ENCODE measurements at places on chromosomes 7 and 10. TPM values are rescaled to one million over a fixed set of nuclear protein-coding genes. Genes with fewer than 3 reads are reported as not detected.

Gene GCC1
- total RNA-seq, result 40.4 TPM

Gene ZNF777
- 13.4 TPM for total RNA-seq

Gene UTF1
- not detected for total RNA-seq

Gene H2BK1
- total RNA-seq, result 3.8 TPM

Gene LRRC27
- 2.6 TPM for total RNA-seq

- no peak overlapping the region for H3K4me3 ChIP-seq
- H3K4me1 ChIP-seq, result no peaks in the 10 kb centered on the region
- no peak for DNase-seq
- no peaks in the 10 kb centered on the region for H3K36me3 ChIP-seq
Observed at GRCh38 chr7:138377306-138377705, 82.8 kb upstream of the TRIM24 start.

- no peak overlapping the region for H3K27ac ChIP-seq
- H3K4me3 ChIP-seq, result no peak overlapping the region
- no peaks in the 10 kb centered on the region for H3K36me3 ChIP-seq
- H3K27me3 ChIP-seq, result no peaks in the 10 kb centered on the region
- no peak for DNase-seq
Observed at GRCh38 chr10:78248651-78249464, 215.2 kb downstream of the RPS24 start.

GRCh38 chr10:7407368-7408290, 3.2 kb downstream of the SFMBT2 start:
- no peaks in the 10 kb centered on the region for H3K36me3 ChIP-seq
- H3K4me1 ChIP-seq, result peaks cover 50% of the 10 kb centered on the region
- no peaks in the 10 kb centered on the region for H3K27me3 ChIP-seq
- no peak for DNase-seq

DNA sequence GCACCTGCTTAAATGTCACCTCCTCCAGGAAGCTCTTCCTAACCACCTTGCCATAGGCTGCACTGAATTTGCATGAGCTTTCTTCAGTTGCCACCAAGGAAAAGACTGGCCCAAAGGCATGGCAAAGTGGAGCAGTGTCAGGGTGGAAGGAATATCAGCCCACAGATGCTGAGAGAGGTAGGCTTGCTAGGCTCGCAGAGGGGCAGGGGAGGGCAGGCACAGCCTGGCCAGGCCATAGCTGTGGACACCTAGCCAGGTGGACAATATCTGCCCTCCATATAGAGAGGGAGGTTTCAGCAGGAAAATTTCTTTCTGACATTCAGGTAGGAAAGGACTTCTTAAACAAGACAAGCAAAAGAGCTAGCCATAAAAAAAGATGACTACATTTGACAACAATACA, 166.3 kb downstream of the GRID1 start:
- no peaks in the 10 kb centered on the region for H3K4me1 ChIP-seq
- no peak overlapping the region for H3K4me3 ChIP-seq
- no peaks in the 10 kb centered on the region for H3K36me3 ChIP-seq
- no peak for DNase-seq
- H3K27ac ChIP-seq, result no peak overlapping the region

GRCh38 chr10:110209926-110210673, 2.7 kb downstream of the MXI1 start:
- H3K36me3 ChIP-seq, result no peaks in the 10 kb centered on the region
- H3K27me3 ChIP-seq, result no peaks in the 10 kb centered on the region
- peak overlapping the region; percentile 94 for H3K27ac ChIP-seq
- peak overlapping the region; percentile 37 for H3K4me3 ChIP-seq
- DNase-seq, result peak; percentile 77

GRCh38 chr7:143258831-143259230, 4.4 kb upstream of the GSTK1 start:
- H3K4me1 ChIP-seq, result peaks cover 52% of the 10 kb centered on the region
- H3K27ac ChIP-seq, result peak overlapping the region; percentile 72
- H3K36me3 ChIP-seq, result no peaks in the 10 kb centered on the region
- no peaks in the 10 kb centered on the region for H3K27me3 ChIP-seq

DNA sequence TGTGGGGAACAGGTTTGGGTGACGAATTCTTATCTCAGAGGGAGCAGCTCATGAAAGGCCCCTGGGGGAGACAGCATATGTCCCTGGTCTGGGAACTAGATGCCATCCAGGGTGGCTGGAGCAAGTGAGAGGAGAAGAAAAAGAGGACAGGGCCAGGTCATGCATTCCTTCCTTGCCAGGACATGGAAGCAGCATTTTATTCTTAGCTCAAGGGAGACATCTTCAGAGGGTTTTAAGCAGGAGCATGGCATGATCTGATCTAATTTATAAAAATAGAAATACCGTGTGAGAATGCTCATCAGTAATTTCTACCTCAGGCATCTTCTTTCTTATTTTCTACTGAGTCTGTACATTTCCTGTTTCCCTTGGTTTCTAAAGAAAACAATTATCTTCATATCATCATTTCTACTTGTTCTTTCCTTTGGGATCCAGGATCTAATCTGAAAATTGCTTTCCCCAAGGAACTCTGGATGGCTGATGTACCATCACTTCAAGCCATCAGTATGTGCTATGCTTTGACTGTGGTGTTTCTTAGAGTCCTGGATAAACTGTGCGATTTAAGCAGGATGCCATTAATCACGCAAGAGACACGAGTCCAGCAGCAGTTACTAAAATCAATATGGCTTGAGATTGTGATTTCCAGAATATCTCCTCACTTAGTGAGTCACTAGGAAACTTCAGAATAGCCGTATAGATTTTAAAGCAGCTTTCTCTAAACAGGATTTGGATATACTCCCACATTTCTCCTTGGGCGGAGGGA, 386.2 kb downstream of the GALNT17 start:
- H3K4me3 ChIP-seq, result no peak overlapping the region
- DNase-seq, result no peak
- no peaks in the 10 kb centered on the region for H3K27me3 ChIP-seq
- H3K36me3 ChIP-seq, result no peaks in the 10 kb centered on the region
- H3K4me1 ChIP-seq, result no peaks in the 10 kb centered on the region

GRCh38 chr10:97553575-97554031, 19.0 kb upstream of the ANKRD2 start:
- H3K27me3 ChIP-seq, result no peaks in the 10 kb centered on the region
- H3K4me1 ChIP-seq, result no peaks in the 10 kb centered on the region
- H3K36me3 ChIP-seq, result no peaks in the 10 kb centered on the region
- DNase-seq, result peak; percentile 16
- H3K4me3 ChIP-seq, result no peak overlapping the region

GRCh38 chr7:41922373-41922772, 219.5 kb upstream of the INHBA start:
- no peak for DNase-seq
- no peaks in the 10 kb centered on the region for H3K4me1 ChIP-seq
- no peaks in the 10 kb centered on the region for H3K36me3 ChIP-seq
- H3K4me3 ChIP-seq, result no peak overlapping the region
- H3K27ac ChIP-seq, result no peak overlapping the region

DNA sequence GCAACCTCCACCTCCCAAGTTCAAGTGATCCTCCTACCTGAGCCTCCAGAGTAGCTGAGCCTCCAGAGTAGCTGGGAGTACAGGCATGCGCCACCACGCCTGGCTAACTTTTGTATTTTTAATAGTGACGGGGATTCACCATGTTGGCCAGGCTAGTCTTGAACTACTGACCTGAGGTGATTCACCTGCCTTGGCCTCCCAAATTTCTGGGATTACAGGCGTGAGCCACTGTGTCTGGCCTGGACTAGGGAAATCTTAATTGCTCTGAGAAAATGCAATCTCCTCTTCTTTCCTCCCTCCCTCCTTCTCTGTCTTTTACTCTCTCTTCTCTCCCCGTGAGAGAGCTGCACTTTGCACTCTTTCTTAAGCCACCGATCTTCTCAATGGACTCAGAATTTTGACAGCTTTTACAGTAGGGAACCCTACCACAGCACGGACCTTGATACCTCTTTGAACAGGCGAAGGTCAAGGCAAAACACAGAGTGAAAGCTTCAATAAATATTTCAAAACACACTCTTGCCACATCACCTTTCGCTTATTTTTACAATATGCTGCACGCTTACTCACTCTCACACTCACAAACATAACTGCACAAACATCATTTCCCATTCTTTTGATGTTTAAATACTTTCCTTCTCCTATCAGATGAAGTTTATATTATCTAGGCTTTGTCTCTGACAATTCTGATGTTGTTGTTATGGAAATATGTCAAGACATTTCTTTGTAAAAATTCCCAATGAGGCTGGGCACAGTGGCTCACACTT, 173.4 kb upstream of the NRP1 start:
- H3K36me3 ChIP-seq, result no peaks in the 10 kb centered on the region
- DNase-seq, result no peak
- H3K27me3 ChIP-seq, result peaks cover 2% of the 10 kb centered on the region
- no peaks in the 10 kb centered on the region for H3K4me1 ChIP-seq

DNA sequence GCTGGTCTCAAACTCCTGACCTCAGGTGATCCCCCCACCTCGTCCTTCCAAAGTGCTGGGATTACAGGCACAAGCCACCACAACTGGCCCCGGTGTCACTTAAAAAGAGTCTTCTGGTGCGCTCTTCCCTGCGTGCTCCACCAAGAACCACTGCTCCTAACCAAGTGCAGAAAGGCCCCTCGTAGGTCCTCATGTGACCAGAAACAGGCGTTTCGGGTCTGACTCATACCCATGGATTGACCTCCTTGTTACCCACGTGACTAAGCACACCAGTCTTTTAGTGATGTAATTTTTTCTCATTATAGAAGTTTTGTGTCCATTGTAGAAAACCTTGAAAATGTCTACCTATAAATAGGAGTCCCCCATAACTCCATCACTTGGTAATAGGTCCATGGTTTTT, 13.9 kb downstream of the FKBP6 start:
- no peaks in the 10 kb centered on the region for H3K27me3 ChIP-seq
- H3K36me3 ChIP-seq, result no peaks in the 10 kb centered on the region
- no peak for DNase-seq

- H3K27me3 ChIP-seq, result no peaks in the 10 kb centered on the region
- H3K4me1 ChIP-seq, result no peaks in the 10 kb centered on the region
- H3K36me3 ChIP-seq, result no peaks in the 10 kb centered on the region
Observed at GRCh38 chr10:133012573-133013359, 70.4 kb upstream of the CFAP46 start.

DNA sequence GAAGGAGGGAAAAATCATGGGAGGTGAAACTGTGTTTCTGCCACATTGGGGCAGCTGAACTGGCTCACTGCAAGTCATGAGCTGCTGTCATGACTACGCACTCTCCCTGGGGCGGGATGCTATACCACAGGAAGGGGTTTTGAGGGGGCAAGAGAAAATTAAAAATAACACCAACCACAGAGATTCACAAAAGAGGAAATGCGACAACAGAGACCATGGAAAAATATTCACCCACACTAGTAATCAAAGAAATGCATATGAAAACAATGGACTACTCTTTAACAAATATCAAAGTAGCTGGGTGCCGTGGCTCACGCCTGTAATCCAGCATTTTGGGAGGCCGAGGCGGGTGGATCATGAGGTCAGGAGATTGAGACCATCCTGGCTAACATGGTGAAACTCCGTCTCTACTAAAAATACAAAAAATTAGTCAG, 65.2 kb upstream of the TM9SF3 start:
- H3K4me3 ChIP-seq, result no peak overlapping the region
- DNase-seq, result peak; percentile 1
- no peaks in the 10 kb centered on the region for H3K27me3 ChIP-seq
- H3K27ac ChIP-seq, result no peak overlapping the region

- H3K27ac ChIP-seq, result no peak overlapping the region
- DNase-seq, result no peak
- H3K36me3 ChIP-seq, result no peaks in the 10 kb centered on the region
- H3K4me3 ChIP-seq, result no peak overlapping the region
- H3K4me1 ChIP-seq, result no peaks in the 10 kb centered on the region
Observed at GRCh38 chr7:122310119-122311021, 5.8 kb upstream of the FEZF1 start.

- DNase-seq, result no peak
- no peak overlapping the region for H3K4me3 ChIP-seq
- H3K27me3 ChIP-seq, result peaks cover 2% of the 10 kb centered on the region
- no peaks in the 10 kb centered on the region for H3K36me3 ChIP-seq
- H3K27ac ChIP-seq, result no peak overlapping the region
Observed at GRCh38 chr7:45193828-45194227, 36.2 kb downstream of the RAMP3 start.

GRCh38 chr10:75865413-75866299, 434.2 kb downstream of the LRMDA start:
- H3K27me3 ChIP-seq, result no peaks in the 10 kb centered on the region
- no peak overlapping the region for H3K27ac ChIP-seq

DNA sequence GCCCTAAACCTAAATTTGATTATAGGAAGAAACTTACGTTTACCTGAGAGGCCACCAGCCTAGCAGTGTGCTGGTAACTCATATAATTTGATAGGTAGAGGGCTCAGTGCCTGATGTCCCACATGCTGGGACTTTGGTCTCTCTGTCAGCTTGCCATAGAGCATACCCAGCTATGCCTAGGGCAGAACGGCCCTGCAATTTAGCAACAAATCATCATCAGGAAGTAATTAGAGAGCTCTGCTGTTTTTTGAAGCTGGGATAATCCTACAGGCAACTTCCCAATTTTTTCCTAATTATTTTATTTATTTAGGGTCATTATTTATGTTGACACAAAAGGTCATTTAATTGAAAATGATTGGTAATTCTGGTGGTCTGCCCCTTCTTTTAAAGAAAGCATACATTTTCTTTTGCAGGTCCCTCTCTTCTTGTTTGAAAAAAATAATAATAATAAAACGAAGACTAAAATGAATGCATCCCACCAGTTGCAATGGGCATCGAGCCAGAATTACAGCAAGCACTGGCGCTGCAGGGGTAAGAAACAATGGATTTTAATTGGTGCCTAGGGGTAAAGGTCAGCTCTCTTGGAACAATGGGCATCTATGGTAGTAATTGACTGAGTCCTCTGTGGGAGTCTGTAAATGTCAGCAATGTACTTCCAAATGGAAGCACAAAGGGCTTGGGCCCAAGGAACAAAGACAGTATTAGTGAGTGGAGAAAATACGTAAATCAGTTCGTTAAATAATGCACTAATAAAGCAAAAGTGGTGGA, 348.0 kb downstream of the SORCS1 start:
- no peaks in the 10 kb centered on the region for H3K27me3 ChIP-seq

- H3K36me3 ChIP-seq, result no peaks in the 10 kb centered on the region
- H3K4me1 ChIP-seq, result no peaks in the 10 kb centered on the region
- H3K27ac ChIP-seq, result no peak overlapping the region
- no peak for DNase-seq
Observed at GRCh38 chr7:157457355-157458253, 120.8 kb downstream of the DNAJB6 start.

GRCh38 chr7:39696631-39697030, 73.3 kb downstream of the RALA start:
- DNase-seq, result no peak
- no peaks in the 10 kb centered on the region for H3K4me1 ChIP-seq
- no peak overlapping the region for H3K27ac ChIP-seq
- H3K36me3 ChIP-seq, result peaks cover 61% of the 10 kb centered on the region
- H3K4me3 ChIP-seq, result no peak overlapping the region

DNA sequence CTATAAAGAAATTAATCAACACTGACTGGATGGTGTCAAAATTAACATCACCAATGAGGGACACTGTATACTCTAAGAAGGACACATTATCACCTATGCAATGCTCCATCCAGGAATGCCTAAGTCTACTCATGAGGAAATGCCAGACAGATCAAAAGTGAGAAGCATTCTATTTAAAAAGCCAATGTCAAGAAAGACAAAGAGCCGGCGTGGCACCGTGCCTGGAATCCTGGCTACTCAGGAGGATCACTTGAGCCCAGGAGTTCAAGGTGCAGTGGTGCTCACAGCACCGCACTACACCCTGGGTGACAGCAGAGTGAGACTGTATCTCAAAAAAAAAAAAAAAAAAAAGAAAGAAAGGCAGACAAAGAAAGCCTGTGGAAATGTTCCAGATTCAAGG, 45.5 kb upstream of the ANAPC16 start:
- no peak for DNase-seq
- no peak overlapping the region for H3K27ac ChIP-seq
- H3K36me3 ChIP-seq, result peaks cover 2% of the 10 kb centered on the region
- H3K27me3 ChIP-seq, result no peaks in the 10 kb centered on the region
- no peak overlapping the region for H3K4me3 ChIP-seq
- H3K4me1 ChIP-seq, result no peaks in the 10 kb centered on the region

Data from CD4-positive, CD25-positive, alpha-beta regulatory T cell (primary cell).